Spleen (tissue), 13 donors: ENCODE measurements at places on chromosomes 3 and 15. TPM values are rescaled to one million over a fixed set of nuclear protein-coding genes. Genes with fewer than 3 reads are reported as not detected.
A peak's percentile ranks its signal among the peaks of the same experiment; 100 is the strongest.

- H3K36me3 ChIP-seq: peaks cover 99% of the 10 kb centered on the region
- H3K4me1 ChIP-seq: peaks cover 54% of the 10 kb centered on the region
- H3K27me3 ChIP-seq: no peaks in the 10 kb centered on the region
- H3K4me3 ChIP-seq: no peak overlapping the region
- DNase-seq: peak; percentile 23
- no peak overlapping the region for H3K27ac ChIP-seq
Observed at GRCh38 chr15:101027920-101028319, 108.8 kb downstream of the LRRK1 start.

Gene MAGI1
- 88.9 TPM for total RNA-seq

GRCh38 chr3:50676031-50676705, 1.4 kb downstream of the DOCK3 start:
- H3K4me1 ChIP-seq: peaks cover 13% of the 10 kb centered on the region
- peaks cover 72% of the 10 kb centered on the region for H3K27me3 ChIP-seq
- H3K27ac ChIP-seq: no peak overlapping the region
- no peaks in the 10 kb centered on the region for H3K36me3 ChIP-seq

DNA sequence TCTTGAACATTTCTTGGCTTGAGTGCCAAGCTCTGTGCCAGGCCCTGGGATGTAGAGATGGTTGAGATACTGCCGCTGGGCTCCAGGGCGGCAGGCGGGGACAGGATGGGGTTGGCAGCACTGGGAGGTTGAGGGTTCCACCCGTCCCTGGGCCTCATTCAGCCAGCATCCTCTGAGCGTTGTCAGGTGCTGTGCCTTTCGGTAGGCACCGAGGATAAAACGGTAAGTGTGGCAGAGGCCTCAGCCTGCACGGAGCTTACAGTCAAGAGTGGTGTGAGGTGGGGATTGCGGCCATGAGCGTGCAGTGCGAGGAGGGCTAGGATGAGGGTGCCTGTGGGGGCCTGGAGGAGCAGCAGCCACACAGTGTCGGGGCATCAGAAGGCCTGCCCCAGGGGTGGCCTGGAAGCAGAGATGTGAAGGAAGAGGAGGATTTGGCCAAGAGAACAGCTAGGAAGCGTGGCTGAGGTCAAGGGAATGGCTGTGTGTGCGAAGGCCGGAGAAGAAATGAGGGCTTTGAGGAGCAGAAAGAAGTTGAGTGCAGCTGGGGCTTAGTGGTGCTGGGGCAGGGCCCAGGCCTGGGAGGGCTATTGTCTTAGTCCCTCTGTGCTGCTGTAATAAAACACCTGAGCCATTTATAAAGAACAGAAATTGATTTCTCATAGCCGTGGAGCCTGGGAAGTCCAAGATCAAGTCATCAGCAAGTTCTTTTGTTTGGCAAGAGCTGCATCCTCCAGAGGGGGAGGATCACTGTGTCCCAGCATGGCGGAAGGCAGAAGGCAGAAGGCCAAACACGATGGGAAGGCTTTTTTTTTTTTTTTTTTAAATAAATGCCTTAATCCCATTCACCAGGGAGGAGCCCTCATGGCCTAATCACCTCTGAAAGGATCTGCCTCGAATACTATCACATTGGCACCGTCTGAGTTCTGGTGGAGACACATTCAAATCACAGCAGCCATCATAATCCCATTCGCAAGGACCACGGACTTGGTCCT, 22.7 kb downstream of the CORO2B start:
- H3K36me3 ChIP-seq: no peaks in the 10 kb centered on the region
- no peaks in the 10 kb centered on the region for H3K27me3 ChIP-seq
- no peak overlapping the region for H3K4me3 ChIP-seq

DNA sequence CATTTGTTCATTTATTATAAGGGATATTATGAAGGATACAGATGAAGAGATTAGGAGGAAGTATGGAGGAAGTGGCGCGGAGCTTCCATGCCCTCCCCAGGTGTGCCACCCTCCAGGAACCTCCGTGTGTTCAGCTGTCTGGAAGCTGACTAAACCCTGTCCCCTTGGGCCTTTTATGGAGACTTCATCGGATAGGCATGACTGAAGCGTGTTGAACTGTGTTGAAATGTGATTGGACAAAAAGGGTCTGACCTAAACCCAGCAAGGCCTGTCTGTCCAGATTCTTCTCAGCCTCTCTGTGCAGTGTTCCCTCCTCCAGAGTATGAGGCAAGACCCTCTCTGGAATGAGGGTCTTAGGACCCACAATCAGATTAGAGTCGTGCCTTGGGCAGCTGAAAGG, 31.7 kb downstream of the HACD3 start:
- H3K27ac ChIP-seq: no peak overlapping the region
- H3K4me3 ChIP-seq: no peak overlapping the region
- DNase-seq: no peak
- H3K4me1 ChIP-seq: no peaks in the 10 kb centered on the region
- no peaks in the 10 kb centered on the region for H3K27me3 ChIP-seq

DNA sequence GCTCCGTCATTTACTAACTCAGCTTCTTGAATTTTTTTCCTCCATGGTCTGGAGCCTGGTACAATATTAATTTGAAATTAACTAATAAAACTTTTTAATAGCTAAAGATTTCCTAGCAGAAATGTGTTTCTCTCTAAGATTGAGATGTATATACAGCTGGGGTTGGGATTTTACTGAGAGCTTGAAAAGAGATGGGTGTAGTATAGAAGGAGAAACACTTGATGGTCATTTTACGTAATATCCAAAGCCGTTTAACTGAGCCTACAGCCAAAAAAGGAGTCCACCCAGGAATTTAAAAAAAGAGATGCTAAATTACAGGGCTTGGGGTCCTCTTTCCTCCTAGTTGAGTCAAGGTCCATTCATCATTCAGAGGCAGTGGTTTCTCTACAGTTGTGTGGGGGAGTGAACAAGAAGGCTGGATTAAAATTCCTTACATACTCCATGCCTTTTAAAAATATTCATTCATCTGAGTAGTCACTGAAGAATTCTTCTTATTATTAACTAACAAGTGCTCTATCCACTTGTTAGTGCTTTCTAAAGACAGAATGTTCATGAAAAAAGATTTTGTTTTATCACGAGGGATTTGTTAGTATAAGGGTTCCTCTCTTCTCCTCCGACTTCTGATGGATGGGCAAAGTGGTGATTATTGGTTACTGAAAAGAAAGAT, 255.3 kb upstream of the IL12A start:
- DNase-seq: no peak
- no peak overlapping the region for H3K27ac ChIP-seq
- no peaks in the 10 kb centered on the region for H3K27me3 ChIP-seq
- no peak overlapping the region for H3K4me3 ChIP-seq
- no peaks in the 10 kb centered on the region for H3K36me3 ChIP-seq

Gene CXCR6
- total RNA-seq: 16.0 TPM

DNA sequence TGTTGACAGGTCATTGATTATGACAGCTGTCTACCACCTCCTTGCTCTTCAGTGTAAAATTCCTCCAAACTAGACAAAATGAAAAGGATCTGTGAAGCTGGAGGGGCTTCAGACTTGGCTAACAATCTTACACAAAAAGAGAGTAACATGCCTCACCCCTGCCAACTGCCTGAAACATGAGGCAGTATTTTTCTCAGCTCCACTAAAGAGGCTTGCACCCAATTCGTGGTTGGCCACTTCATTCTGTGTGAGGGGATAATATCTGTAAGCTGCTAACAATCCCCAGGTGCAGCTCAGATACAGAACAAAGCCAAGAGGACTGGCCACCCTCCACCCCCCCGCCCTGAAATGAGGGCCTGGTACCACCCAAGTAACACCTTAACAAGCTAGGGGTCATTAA, 2.8 kb downstream of the MB21D2 start:
- H3K4me3 ChIP-seq: no peak overlapping the region
- H3K36me3 ChIP-seq: no peaks in the 10 kb centered on the region
- no peaks in the 10 kb centered on the region for H3K27me3 ChIP-seq

Gene CASR
- 0.13 TPM for total RNA-seq

- H3K4me3 ChIP-seq: no peak overlapping the region
- H3K36me3 ChIP-seq: no peaks in the 10 kb centered on the region
- no peaks in the 10 kb centered on the region for H3K27me3 ChIP-seq
- peaks cover 21% of the 10 kb centered on the region for H3K4me1 ChIP-seq
Observed at GRCh38 chr3:143676021-143676420, 172.2 kb downstream of the SLC9A9 start.
